Bronchial epithelial cell (primary cell): ENCODE measurements at places on chromosomes 16 and 17.

DNA sequence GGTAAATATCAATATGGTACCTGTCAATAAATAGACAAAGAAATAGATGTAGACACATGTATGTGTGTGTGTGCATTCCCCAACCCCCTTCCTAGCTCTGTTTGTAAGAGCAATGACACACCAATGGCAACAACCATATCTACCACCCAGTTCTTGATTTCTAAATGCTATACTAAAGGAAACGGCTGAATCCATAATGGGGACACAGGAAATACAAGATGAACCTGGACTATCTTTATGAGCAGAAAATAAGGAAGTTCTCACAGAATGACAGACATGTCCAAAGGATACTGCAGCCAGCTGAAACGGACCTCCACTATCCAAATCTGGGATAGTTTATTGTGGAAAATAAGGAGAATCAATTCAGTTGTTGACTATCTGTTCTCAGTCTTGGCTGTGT lies 75.3 kb downstream of the MYO1D start:
- DNase-seq = no peak

DNA sequence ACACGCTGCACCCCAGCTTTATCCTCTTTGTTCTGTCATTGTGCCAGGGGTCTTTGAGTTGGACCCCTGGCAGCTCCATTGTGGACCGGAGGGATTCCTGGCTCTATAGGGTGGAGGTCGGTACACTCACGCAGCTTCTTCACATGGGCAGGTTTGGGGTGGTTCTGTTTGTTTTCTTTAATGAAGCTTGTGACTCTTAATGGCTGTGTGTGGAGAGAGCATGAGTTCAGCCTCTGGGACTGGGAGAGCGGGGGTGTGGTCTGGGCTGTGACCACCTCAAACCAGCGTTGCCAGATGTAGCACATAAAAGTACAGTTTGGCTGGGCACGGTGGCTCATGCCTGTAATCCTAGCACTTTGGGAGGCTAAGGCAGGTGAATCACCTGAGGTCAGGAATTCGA lies 21.2 kb upstream of the NAGLU start:
- DNase-seq = no peak

DNA sequence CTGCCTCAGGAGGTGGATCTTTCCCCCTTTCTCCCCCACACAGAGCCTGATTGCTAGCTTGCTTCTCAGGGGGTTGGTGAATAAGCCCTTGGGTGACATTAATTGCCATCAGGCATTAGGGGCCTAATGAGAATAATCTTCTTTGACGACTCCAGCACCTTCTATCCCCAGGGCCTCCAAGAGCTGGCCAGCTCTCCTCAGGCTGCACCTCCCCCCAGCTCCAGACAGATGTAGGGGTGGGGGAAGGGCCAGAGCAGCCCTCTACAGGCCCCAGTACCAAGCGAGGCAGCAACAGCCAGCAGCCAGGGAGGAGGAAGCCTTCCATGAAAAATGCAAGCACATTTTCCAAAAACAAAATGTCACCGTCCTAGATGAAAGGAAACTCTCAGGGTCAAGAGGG lies 1.4 kb upstream of the TMEM132E start:
- DNase-seq = no peak

DNA sequence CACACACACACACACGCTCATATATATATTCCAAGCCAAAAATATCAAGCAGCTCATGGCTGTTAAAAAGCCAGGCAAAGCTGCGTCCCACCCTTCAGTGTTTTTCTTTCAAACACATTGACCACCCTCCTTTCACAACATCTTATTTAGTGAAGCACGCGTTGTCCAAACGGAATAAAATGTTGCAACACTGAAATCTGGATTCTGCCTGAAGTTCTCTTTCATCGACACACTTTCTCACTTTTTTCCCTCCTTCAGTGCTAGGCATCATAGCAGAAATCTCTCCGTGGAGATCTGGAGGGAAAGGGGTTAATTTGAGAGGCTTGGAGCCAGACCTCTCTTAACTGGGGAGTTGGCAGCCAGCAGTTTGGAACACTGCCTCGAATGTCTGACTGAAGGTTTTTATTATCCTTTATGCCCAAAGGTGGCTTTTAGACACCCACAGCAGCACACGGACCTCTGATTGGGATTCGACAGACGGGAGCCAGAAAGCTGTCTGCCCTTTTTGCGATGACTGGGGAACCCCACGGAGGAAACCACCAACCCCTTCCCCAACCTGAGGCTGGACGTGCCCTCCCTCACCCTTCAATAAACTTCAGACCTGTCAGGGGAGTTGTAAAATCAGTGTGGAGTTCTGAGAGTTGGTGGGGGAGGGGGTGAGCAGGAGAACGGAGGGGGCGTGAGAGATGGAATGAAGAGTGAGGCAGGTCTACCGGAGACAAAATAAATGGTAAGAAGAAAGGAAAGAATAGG lies 833.6 kb upstream of the SOX9 start:
- DNase-seq = no peak

DNA sequence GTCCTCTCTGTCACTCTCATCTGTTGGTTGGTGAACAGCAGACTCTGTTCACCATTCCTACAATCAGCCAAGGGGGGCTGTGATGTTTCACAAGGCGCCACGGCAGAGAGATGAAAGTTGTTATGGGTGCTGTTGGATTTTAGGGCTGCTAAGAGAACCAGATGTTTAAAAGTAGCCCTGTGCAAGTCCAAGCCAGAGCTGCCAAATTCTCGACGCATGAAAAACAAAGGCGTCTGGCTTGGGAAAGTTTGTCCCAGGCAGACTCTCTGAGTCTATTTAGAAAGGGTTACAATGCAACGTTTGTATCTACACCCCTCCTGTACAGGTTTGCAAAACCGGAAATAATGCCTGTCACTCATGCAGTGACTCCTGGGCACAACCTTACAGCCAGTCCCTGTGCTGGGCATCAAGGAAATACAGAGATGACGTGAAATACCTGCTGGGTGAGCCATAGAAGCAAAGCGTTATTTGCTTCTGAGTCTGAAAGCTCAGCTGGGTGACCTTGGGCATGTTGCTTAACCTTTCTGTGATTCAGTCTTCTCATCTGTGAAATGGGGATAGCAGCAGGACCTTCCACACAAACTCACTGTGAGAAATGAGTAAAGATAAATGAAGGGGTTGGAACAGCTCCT lies 74.8 kb downstream of the XYLT1 start:
- DNase-seq = no peak

GRCh38 chr16:75818491-75818890 lies 92.2 kb upstream of the CPHXL start:
- DNase-seq = no peak

DNA sequence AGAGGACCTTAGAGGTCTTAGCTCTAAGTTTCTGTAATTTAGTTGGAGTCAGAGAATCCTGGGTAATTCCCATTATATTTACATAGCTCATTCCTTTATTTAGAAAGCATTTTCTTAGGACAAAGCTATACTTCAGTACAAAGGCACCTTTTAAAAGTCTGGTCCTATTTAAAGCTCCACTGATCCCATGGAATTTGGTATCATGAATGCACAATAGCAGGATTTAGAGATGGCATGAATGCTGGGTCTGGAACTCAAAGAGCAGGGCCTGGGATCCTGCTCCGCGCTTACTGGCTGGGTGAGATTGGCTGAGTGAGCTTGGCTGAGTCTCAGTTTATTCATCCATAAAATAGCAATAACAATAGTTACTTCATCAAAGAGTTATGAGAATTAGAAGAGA lies 4.8 kb downstream of the KRT23 start:
- no peak for DNase-seq

DNA sequence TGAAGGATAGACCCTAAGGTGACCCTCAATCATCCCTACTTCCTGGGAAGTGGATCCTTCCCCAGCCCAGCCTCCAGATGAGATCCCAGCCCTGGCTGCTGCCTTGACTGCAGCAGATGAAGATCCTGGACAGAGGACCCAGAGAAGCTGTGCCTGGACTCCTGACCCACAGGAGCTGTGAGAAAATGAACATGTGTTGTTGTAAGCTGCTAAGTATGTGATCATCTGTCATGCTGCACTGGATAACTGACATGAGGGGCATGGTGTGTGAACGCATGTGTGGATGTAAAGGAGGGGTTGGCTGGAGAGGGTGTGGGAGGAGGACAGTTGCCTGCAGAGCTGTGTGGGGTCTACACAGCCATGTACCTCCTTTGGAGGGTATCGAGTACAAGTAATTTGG lies 69.3 kb downstream of the SLC5A11 start:
- DNase-seq = no peak

GRCh38 chr17:16491703-16492612 lies at the start of gene LRRC75A:
Gene LRRC75A, minus strand, starts transcription at chr17:16492193. Its CDS starts 203 bp downstream, at chr17:16491990.
- DNase-seq = no peak

DNA sequence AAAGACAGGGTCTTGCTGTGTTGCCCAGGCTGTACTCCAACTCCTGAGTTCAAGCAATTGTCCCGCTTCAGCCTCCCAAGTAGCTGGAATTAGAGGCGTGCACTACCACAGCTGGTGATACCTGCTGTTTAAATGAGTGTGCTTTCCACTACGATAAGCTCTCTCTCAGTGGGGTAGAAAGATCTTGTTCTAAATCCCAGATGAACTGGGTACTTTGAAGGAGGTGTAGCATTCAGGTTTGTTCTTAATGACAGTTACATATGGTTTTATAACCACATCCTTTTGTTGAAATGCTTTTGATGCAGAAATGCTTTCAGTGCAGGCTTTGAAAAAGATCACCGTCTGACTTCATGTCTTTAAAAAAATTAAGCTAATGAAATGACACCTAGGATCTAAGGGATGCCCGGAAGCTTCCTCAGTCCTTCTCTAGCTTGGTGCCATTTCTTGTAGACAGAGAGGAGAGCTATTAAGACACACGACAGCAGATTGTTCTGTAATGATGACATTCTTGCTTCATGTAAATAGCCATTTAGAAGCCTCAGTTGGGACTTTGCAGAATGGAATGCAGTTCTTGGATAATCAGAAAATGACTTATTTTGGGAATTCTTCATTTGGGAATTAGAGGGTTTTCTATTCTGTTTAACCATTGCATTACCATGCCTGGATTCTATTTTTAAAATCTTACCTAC lies 19.5 kb downstream of the PMM2 start:
- DNase-seq = no peak

- no peak for DNase-seq
Observed at GRCh38 chr17:56777859-56778258, 55.9 kb downstream of the C17orf67 start.

DNA sequence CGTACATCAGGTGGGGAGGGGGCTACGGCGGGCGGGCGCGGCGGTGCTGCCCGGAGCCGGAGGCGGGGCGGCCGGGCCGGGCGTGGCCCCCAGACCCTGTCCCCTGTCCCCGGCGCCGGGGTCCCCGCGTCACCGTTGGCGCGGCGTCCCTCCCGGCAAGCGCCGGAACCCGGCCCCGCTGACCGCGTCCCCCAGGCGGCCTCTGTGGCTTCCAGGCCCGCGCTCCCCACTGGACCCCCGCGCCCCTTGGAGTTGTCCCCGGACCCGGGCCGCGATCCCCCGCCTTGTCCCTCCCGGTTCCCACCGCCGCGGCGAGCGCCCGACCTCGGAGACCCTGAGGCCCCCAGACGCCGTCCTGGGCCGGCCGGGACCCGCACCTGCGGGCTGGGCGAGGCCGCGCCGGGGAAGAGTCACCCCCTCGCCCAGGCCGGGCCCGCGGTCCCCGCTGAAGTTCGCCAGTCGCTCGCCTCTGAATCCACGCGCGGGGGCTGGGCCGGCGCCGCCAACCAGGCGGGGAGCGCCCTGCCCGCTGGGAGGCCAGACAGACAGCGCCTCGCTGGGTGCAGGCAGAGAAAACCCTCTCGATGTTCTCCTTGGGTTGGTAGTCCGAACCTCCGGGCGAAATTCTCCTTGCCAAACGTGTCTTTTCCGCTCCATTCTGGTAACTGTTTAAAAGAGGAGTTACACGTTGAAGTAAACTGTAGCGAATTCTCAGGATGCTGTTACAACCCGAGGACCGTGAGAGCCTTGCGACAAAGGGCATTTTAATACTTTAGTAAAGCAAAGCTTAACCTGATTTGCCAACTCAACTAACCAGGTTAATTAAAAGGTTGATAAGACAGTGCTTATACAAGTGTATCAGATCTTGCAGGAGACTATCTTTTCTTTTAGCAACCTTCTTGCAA lies 761 bp downstream of the GAN start:
- DNase-seq = peak; percentile 42

DNA sequence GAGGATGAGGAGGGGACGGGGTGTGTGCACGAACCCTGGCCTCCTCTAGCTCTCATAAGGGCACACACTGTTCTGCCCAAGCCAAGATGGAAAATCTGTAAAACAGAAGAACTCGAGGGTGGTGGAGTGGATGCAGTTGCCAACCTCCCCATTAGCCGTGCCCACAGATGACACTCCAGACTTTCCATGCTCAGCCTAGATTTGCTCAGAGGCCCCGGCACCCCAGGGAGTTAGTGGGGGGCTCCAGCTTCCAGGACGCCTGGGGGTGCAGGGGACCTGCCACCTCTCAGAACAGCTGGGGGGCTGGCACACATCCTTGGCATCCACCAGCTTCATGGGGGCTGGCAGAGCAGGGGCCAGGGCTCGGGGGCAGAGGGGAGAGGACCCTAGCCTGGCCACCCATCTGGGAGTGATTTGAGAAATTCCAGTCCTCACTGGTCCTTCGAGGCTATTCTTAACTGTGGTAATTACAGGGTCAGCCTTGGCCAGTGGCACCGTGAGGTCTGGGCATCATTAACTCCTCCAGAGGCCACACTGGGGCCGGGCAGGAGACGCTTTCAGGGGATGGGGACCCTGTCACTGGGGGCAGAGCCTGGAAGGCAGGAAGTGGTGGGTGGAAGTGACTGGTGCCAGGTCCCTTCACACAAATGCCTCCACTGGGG lies 14.3 kb downstream of the VASN start:
- no peak for DNase-seq
